ENCODE measurements at places on chromosomes 5 and 9. TPM values are rescaled to one million over a fixed set of nuclear protein-coding genes. Genes with fewer than 3 reads are reported as not detected.

IL13 gene
- total RNA-seq: not detected

HK3 gene
- 0.23 TPM for total RNA-seq

ABO gene
- under 0.01 TPM for total RNA-seq

DMRTA1 gene
- total RNA-seq: 0.73 TPM

PAPPA gene
- 26.8 TPM for total RNA-seq

ZFP37 gene
- total RNA-seq: 12.4 TPM

SLF1 gene
- 8.3 TPM for total RNA-seq

PCDHGB2 gene
- total RNA-seq: 0.41 TPM

EIF4E1B gene
- 3.1 TPM for total RNA-seq

RECK gene
- 19.7 TPM for total RNA-seq

PLCXD3 gene
- total RNA-seq: 1.3 TPM

MSX2 gene
- not detected for total RNA-seq

SHLD3 gene
- total RNA-seq: 5.8 TPM

ELOVL7 gene
- total RNA-seq: 5.4 TPM

SPINK4 gene
- total RNA-seq: not detected

RARS1 gene
- total RNA-seq: 84.7 TPM

RASGEF1C gene
- total RNA-seq: not detected

TMEM203 gene
- total RNA-seq: 19.0 TPM

VDAC1 gene
- total RNA-seq: 157 TPM

FRRS1L gene
- total RNA-seq: 18.3 TPM

SREK1IP1 gene
- 15.7 TPM for total RNA-seq

PPP3R2 gene
- not detected for total RNA-seq

TEK gene
- 0.39 TPM for total RNA-seq

WHRN gene
- total RNA-seq: 13.3 TPM

TUSC1 gene
- 10.3 TPM for total RNA-seq

ADRA1B gene
- 0.48 TPM for total RNA-seq

TSLP gene
- 0.69 TPM for total RNA-seq

P4HA2 gene
- 5.1 TPM for total RNA-seq

KIF20A gene
- total RNA-seq: 43.8 TPM

CARTPT gene
- not detected for total RNA-seq

INSYN2B gene
- 3.2 TPM for total RNA-seq

SEMA4D gene
- 18.4 TPM for total RNA-seq

All from motor neuron (in vitro differentiated cells).